ENCODE measurements at places on chromosomes 16 and 17.

- no peak for DNase-seq
Observed at GRCh38 chr17:70055000-70055399, 20.0 kb upstream of the KCNJ16 start.

- DNase-seq = no peak
Observed at GRCh38 chr16:65120831-65121721, 787 bp downstream of the CDH11 start.

- no peak for DNase-seq
Observed at GRCh38 chr17:52025236-52025635, 133.3 kb downstream of the CA10 start.

GRCh38 chr16:66660422-66661209 lies 35.9 kb downstream of the CMTM4 start:
- DNase-seq = peak; percentile 78

DNA sequence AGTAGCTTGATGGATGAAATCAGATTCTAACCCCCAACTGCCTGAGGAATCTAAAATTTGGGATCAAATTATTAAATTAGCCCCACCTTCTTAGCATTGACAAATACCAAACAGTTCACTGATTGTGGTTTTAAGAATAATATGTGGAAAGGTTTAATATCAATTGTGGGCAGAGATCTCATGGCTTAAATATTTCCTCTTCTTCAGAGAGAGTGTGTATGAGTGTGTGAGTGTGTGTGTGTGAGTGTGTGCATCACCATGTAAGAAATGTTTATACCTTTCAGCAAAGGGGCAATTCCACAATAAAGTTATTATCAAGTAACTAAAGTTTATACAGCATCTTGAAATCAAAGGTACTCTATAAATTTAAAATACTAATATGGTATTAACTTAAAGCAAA lies 3.2 kb downstream of the SMURF2 start:
- no peak for DNase-seq
